Motor neuron (in vitro differentiated cells): ENCODE measurements at places on chromosomes 4 and X. TPM values are rescaled to one million over a fixed set of nuclear protein-coding genes. Genes with fewer than 3 reads are reported as not detected.

BGN gene
- 0.08 TPM in 1 of 2 replicates, not detected in the other for total RNA-seq

NUDT10 gene
- 4.5 and 6.3 TPM in 2 replicates for total RNA-seq

PCYT1B gene
- total RNA-seq, result 1.3 and 1.4 TPM in 2 replicates

NDP gene
- total RNA-seq, result 2.4 and 2.6 TPM in 2 replicates

CABS1 gene
- total RNA-seq, result 0.35 TPM in 1 of 2 replicates, not detected in the other

MAGEC3 gene
- total RNA-seq, result 0.05 and 0.38 TPM in 2 replicates

RS1 gene
- total RNA-seq, result 0.24 and 0.33 TPM in 2 replicates

MAOA gene
- total RNA-seq, result 0.31 TPM in 1 of 2 replicates, not detected in the other

MRPL1 gene
- total RNA-seq, result 37.0 and 42.0 TPM in 2 replicates
